BJ (cell line): ENCODE measurements at places on chromosomes 12 and 14.

DNA sequence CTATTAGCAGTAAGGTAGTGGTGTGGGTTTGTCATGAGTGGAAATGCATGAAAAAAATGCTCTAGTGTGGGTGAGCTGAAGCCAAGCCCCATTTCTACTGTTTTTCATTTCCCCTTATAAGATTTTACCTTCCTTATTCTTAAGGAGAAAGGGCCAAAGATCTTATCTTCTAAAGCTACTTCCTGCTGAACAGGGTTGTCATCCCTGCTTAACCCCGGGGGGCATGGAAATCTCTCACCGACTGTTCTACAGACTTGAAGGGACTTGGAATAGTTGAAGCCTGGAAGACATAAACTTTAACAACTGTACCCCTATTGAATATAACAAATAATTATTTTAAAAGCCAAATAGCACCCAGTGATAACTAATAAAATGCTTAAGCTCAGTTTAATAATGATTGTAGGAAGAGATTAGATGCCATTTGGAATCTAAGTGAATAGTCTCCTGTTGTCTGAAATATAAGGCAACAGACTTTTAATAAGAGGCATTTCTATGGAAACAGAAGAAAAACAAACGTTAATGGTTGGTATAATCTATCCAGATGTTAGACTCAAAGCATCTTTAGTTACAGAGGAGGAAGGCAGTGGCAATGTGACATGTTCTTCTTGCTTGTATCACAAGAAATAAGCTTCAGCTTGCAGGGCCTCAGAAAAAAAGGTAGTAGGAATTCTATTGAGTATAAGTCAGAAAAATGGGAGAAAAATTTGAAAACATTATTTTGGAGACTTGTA is 1.8 kb upstream of the GMFB start:
- no peak for DNase-seq

DNA sequence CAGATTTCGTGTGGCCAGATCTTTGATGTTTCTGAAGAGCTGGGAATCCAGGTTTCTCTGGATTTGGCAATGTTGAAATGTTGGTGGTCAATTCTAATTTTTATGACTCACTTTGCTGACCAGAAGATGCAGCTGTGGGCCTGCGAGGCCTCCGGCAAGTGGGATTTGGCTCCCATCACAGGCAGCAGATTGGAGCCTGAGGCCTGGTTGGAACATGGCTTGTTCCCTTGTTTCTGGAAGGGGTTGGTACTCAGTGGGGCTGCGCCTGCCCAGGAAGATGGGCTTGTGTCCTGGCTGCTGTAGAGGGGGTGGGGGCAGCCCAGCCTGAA is 23.1 kb downstream of the FBRSL1 start:
- DNase-seq = peak; percentile 2

- DNase-seq = no peak
These were observed 27.9 kb upstream of the CCNT1 start for GRCh38 chr12:48744251-48745008.

- no peak for DNase-seq
These were observed 644 bp downstream of the NAB2 start for GRCh38 chr12:57089271-57090245.

DNA sequence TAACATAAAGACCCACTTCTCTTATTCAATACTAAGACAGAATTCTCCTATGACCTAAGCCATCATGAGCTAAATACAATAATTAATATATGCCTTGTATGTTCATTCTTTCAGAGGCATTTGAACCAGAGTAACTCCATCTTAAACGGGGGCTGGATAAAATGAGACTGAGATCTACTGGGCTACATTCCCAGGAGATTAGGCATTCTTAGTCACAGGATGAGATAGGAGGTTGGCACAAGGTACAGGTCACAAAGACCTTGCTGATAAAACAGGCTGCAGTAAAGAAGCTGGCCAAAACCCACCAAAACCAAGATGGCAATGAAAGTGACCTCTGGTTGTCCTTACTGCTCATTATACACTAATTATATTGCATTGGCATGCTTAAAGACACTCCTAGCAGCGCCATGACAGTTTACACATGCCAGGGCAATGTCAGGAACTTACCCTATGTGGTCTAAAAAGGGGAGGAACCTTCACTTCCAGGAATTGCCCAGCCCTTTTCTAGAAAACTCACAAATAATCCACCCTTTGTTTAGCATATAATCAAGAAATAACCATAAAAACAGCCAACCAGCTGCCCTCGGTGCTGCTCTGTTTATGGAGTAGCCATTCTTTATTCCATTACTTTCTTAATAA is 260.7 kb downstream of the SSPN start:
- no peak for DNase-seq
